ENCODE measurements at places on chromosomes 3 and 15.

DNA sequence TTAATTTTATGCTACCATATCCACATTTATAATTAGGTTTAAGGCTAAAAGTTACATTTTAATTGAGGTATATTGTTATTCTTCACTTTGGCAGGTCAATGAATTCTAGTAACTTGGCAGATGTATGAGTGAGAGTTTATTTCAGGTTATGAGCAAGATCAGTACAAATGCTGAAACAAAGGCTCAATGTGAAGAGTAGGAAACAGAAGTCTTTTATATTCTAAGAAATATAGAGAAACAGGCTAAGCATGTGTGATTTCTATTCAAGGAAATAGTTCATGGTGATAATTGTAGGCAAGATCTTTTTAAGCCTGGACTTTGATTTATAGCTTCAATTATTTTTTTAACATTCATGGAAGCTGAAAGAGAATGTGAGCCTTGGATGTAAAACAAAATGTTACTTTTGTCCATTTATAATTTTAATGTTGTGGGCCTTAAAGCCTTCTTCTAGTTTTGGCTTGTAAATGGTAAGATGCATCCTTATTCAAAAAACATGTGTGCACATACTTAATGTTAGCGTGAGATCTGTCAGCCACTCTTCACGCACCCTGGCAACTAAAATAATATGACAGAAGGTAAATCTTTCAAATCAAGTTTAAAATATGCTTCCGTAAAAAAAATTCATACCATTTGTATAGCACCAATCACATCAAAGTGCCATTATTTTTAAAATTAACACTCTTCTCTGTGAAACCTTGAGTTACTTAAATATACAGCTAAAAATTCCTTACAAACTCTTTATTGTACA, 22.8 kb upstream of the OSTN start:
- DNase-seq, result no peak

DNA sequence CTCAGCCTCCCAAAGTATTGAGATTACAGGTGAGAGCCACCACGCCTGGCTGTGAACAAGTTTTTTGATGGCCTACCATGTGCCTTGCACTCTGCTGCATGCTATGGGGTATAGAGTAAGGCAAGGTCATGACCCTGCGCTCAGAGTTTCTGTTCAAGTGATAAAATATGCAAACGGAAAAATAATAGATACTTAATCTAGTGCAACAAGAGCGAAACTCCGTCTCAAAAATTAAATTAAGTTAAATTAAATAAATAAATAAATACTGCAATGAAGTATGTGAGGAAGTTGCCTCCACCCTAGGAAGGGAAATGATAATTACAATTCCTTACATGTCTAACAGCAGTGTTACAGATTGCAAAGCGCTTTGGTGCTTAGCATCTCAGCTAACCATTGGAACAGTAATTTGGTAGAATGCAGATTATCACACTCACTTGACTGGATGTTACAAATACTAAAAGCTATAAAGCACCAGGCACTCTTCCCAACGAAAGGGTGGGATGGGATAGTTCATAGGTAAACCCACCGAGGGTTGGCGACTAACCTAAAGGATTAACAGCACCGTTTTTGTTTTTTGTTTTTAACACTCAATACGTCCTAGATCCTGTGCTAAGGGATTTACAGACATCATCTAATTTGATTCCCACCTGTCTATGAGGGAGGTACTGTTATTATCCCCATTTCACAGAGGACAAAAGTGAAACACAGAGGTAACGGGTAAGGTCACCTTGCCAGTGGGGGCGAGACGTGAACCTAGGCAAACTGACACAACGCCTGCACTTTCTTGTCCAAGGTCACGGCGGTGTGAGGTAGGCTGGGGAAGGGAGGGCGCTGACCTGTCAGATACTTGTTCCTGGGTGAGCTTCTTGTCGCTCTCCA, 793 bp upstream of the FANCD2 start:
- no peak for DNase-seq

DNA sequence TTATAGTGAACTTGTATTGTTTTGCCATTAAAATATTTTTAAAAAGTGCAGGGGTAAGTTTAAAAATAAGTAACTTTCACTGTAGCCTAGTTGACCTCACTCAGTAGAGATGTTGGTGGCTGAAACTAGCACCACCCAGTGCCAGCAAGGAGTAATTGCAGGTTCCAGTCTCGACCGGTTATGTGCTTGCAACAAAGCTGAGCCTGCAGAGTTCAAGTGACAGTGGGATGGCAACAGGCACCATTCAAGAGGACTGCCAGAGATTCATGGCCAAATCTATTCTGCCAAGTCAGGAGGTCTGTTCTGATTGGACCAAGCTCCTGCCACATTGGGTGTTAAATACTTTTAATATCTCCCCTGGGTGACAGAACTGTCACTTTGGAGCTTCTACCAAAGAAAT, 2.7 kb downstream of the ADAMTS7 start:
- no peak for DNase-seq

DNA sequence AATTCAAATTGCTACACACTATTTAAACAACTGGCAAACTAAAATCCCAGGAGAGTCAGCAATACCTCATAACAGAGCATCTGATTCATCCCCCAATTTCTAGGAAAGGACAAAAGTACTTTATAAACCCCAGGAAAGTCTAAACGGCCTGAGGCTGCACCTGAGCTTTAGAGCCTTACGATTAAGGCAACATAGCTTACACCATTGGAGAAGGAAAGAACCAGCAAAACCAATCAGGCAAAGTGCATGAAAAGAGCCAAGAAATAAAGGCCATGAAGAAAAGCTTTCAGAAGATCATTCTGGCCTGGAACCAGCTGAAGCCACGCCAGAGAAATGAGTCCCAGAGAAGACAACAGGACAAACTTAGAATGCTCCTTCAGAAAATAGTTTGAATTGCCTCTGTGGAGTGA, 48.1 kb downstream of the PTPN9 start:
- DNase-seq, result no peak

- no peak for DNase-seq
Measured at GRCh38 chr3:144866476-144866875, 894.9 kb downstream of the DIPK2A start.

Data from stimulated activated CD4-positive, alpha-beta T cell treated with anti-CD3 and anti-CD28 coated beads, Interleukin-12 subunit alpha, Interleukin-12 subunit beta, amount 100 ng/mL, for 4 hours (primary cell).